Non-pigmented ciliary epithelial cell (primary cell): ENCODE measurements at places on chromosomes 5 and 9.

- no peak for DNase-seq
Observed at GRCh38 chr9:81244631-81245030, 444.7 kb downstream of the TLE1 start.

DNA sequence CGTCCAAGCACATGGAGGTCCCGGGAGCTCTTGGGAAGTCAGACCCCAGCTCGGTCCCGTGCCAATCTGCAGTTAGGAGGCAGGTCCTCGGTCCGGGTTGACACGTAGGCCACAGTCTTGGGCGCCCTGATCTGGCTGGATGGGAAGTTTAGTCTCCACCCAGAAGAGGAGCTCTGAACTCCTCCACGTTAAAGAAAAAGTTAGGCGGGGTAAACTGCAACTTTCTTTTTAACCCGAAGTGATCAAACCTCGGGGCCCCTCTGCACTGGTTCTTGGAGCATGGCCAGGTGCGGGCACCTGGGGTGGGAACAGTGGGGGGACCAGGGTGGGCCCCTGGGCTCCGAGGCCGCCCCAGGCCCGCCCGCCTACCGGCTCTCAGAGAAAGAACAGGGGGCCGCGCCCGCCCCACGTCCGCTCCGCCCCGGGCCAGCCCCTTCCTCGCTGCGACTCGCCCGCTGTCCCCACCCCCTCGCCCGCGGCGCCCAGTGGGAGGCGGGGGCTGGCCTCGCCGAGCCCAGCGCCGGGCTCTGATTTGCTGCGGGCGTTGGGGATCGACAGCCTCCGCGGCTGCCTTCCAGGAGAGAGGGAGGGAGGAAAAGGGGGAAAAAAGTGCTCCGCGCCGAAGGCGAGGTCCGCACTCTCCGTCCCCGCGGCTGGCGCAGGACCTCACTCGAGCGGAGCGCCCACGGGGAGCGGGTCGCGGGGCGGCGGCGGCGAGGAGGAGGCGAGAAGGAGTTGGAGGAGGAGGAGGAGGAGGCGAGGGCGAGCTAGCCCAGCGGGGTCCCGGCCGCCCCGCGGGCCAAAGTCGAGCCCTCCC is at the start of gene COL5A1:
Gene COL5A1, plus strand, starts transcription at position 631 of the 817 bp plus-strand sequence. CDS start 385 bp downstream, outside the sequence.
- DNase-seq = no peak

DNA sequence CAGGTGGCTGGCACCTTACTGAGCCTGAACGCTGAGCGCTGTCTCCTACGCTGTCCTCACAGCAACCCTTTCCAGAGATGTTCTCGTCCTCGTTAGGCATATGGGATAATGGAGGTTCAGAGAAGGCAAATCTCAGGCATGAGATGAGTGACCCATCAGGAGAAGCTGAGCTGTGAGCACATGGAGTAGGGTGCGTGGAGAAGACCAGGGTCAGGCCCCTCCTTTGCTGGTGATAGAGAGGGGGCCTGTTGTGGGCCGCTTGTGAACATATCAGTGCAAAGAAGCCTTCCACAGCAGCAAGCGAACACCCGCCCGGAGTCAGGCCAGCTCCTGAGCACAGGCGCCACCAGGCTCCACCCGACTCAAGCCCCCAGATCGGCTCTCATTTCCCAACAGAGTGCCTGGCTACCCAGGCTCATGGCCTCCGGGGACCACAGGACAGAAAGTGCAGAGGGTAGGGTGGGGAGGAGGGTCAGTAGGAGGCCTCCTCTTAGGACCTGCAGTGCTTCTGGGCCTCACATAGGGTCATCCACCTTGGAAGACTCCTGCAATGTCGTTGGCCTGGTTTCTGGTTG is 15.0 kb upstream of the TIFAB start:
- DNase-seq = no peak

GRCh38 chr9:8706531-8706930 is 907.0 kb upstream of the DMAC1 start:
- DNase-seq = no peak

DNA sequence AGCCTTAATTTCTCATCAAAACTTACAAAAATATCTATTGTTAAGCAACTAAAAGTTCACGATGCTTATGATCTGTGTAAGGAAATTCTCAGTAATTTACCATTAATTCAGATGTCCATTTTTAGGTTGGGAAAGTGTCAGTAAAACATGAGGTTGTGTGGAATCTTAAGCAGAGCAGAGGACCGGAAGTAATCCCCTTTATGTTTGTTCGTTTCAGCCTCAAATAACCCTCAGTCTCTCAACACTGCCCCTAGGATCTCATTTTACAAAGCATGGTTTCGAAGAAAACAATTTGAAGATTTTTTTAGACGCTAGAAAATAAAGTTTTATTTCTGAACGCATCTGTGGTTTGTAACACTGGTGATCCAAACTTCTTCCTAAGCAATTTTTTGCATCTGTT is 504.2 kb downstream of the MAT2B start:
- no peak for DNase-seq
